ENCODE measurements at places on chromosomes 2 and 18.

DNA sequence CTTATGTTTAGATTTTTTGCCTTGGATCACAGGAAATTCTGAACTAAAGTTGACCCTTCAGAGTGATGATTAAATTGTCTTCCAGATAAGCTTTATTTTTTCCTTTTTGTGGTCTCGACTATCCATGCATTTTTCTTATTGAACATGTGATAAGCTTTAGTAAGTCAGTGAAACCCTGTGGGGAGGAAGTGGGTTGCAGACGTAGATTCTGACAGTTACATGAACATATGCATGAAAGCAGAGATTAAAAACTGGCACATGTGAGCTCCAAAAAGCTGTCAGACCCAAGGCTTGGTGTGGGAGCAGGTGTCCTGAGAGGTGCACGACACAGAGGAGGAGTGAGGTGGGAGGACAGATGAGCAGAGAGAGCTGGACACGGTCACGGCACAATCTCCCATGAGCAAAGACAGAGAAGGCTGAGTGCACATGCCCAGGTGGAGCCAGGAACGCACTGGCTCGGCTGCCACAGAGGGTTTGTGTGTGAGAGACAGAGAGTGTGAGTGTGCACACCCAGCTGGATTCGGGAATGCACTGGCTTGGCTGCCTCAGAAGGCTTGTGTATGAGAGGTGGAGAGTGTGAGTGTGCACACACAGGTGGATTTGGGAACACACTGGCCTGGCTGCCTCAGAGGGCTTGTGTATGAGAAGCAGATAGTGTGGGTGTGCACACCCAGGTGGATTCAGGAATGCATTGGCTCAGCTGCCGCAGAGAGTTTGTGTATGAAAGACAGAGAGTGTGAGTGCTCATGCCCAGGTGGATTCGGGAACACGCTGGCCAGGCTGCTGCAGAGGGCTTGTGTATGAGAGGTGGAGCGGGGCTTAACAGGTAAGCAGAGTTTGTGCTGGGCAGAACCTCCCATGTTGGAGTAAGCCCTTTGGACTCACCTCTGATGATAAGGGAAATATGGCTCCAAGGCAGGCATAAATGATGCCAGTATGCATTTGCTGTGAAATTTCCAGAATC lies 849.1 kb upstream of the SALL3 start:
- DNase-seq: no peak

- no peak for DNase-seq
Measured at GRCh38 chr2:232207174-232207573, 171.4 kb upstream of the ALPP start.

- no peak for DNase-seq
Measured at GRCh38 chr2:232551250-232551638, 755 bp downstream of the EIF4E2 start.

GRCh38 chr2:10254373-10255188 lies 48.1 kb upstream of the HPCAL1 start:
- DNase-seq: no peak

DNA sequence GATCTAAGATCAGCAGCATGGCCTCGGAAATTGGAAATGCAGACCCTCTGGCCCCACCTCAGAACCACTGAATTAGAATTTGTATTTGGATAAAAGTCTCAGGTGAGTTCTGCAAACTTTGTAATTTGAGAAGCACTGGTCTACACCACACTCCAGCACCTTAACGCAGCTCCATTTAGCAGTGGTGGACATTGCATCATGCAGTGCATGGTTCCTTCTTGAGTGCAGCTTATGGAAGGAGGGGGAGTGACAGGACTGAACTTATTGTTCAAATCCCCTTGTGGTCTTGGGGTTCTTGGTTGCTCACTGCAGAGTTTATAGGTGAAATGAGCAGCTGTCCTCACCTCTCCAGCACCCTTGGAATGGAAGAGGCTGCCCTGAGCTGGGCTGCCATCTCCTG lies 17.4 kb upstream of the STEAP3 start:
- no peak for DNase-seq

DNA sequence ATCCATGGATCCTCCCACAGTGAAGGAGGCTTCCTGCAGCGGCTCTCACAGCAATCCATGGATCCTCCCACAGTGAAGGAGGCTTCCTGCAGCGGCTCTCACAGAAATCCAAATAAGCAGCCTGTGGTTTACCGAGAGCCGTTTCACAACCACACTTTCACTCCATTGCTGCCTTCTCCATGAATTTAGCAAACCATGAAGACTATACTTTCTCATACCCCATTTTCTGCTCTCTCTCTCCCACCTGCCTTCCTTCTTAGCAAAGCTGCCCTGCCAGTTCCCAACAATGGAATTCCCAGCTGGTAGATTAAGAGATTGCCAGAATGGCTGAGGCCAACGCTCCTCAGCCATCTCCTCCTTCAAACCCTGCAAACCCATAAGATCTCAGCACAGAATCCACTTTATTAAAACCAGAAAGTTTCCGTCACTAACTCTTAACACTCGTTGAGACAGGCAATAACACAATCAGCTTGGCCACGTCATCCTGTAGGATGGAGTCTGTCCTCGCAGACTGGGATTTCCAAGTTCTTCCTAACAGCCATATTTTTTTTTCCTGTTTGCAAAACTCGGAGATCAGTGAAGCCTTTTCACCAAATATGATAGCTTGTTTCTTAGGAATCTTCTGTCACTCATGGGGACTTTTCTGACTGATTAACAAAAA lies 162.2 kb downstream of the PXDN start:
- DNase-seq: no peak

DNA sequence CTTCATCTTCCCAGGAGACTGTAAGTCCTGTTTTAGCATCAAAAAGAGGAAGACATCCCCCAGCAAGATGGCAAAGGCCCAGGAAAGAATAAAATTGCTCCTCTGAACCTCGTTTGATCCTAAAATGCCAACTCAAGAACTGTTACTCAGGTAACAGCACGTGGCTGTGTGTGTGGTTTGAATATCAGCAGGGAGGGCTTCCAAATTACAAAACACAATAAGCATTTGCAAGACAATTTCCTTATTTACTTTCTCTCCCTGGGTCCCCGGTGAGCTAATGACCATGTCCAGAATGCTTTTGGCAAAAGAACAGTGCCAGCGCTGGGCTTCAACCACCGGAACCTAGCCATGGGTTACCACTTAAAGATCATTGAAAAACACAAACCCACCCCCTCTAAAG lies 163.6 kb downstream of the C1D start:
- no peak for DNase-seq

GRCh38 chr2:3587432-3587831 lies 7.5 kb upstream of the COLEC11 start:
- DNase-seq: no peak

GRCh38 chr2:173150087-173150486 lies 74.4 kb downstream of the MAP3K20 start:
- DNase-seq: no peak

DNA sequence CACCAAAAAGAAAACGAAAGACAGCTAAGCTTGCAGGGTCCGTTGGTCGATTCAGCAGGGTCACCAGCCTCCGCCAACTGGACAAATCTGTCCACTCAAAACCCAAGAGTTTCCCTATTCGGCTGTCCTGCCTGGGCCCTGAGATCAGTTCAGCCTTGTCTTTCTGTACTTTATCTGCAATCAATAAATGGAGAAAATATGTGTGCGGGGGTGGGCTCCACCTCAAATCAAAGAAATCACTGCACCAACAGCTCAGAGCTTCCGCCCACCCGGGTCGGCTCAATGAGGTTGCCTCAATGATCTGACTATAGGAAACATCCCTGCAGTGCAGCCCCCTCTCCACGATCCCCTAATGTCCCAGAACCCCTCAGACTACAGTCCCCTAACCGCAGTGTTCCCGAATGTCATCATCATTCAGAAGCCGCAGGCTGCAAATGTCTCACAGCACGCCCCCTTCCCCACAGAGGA lies 447 bp downstream of the GGCX start:
- no peak for DNase-seq

- no peak for DNase-seq
Measured at GRCh38 chr2:207143215-207144172, 22.3 kb downstream of the KLF7 start.

- DNase-seq: peak; percentile 13
Measured at GRCh38 chr18:32048507-32049091, 30.0 kb downstream of the RNF125 start.

GRCh38 chr2:177334940-177335543 lies 57.5 kb upstream of the AGPS start:
- DNase-seq: peak; percentile 77

GRCh38 chr2:42095923-42096408 lies 48.1 kb downstream of the PKDCC start:
- DNase-seq: peak; percentile 78

DNA sequence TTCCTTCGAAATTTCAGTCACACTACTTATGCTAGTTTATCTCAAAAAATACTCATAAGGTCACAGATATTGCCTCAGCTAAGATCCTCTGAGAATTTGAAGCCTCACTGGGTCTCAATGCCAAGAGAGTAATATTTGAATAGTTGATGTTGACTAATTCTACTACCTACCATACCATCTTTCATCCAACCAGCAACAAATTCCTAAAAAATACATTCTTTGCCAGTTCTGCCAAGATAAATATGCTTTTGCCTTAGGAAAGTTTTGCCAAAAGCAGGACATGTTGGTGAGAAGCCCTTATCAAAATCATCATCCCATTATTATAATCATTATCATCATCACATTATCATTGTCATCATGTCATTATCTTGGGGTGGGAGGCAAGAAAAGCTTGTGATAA lies 544.6 kb upstream of the ZEB2 start:
- DNase-seq: no peak

DNA sequence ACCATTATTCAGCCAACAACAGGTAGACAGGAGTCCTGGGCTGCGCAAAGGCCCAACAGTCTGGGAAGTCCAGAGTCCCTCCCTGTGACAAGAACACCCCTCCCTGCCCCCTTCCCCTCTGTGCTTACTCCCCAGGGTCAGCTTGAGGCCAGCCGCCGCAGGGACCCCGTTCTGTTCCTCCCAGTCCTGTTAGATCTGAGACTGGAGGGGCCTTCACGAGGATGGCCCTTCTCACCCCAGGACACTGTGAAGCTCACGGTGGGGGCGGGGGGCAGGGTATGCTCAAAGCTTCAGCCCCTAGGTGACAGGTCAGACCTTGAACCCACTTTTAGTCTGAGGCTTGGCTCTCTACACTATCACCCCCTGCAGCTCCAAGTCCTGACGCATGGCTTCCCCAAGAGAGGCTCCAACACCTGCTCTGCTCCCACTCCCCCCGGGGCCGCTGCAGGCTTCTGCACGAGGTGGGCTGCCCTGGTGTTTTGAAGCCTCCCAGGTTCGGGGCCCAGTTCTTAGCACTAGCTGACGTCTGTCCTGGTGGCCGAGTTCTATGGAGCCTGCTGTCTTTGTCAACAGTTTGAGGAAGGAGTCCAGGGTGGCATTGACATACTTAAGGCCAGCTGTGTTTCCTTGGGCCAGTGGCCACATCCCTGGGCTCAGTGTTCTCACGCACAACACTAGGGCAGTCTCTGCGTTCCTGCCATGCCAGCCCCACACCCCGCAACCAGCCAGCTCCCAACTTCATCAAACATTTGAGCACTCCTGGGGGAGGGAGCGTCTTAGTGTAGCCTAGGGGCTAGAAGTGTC lies 37.2 kb upstream of the HPCAL1 start:
- no peak for DNase-seq

DNA sequence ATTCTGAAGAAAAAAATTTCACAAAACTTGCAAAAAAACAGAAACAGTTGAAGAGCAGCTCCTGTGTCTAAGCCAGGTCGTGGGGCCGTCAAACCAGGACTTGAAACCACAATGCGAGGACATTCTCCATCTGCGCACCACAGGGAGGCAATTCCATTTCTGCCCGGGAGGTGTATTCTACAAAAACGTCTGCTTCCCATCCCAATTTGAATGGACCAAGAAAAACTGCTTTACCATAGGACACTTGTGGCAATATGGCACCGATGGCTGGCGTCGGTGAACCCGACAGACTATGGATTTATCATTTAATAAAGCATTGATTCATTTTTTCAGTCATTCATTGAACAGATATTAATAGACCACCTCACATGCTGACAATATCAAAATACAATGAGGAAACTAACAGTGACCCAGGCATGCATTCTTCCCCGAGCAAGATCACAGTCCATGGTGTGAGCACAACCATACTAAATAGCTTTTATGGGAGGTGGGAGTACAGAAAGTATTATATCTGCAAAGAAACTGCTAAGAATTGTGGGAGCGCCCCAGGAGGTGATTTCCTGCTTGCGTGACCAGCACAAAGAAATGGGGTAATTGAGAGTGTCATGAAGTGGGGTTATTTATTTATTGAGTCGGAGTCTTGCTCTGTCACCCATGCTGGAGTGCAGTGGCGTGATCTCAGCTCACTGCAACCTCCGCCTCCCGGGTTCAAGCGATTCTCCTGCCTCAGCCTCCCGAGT lies 10.5 kb upstream of the ZAP70 start:
- DNase-seq: no peak

- DNase-seq: no peak
Measured at GRCh38 chr2:195461010-195461409, 196.0 kb upstream of the SLC39A10 start.

- DNase-seq: no peak
Measured at GRCh38 chr2:54966837-54967236, 83.4 kb downstream of the RTN4 start.

DNA sequence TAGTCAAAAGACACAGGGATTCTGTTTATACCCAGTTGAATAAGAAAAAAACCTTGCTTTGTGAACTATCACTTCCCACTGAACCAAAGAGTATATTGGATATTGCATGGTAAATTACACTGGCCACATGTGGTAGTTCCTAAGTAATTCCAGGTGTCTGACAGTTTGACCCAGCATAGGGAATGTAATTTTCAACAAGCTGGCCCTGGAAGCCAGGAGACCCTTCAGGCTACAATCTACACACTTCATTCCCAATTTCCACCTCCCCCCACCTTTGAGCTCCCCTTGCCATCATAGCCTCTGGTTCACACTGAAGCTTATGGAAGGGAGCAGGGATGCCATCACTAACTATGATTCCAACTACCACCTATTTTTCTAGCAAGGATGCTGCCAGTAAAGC lies 2.8 kb downstream of the FRZB start:
- no peak for DNase-seq

DNA sequence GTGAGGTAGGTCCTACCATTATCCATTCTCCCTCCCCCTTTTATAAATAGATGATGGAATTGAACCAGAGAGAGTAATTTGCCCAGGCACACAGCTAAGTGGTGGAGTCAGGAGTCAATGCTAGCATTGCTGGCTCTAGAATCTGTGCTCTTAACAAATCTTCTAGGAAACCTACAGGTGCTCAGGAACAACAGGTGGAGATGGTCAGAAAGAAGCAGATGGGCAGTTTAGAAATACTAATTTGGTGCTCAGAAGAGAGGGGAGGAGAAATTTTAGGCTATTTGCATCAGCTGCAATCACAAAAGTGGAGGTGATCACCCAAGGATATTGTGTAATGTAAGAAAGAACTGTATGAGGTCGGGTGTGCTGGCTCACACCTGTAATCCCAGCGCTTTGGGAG lies 219.4 kb upstream of the SMAD7 start:
- DNase-seq: no peak

All from NAMALWA (cell line).